ENCODE measurements at places on chromosomes 3 and 15.
A peak's percentile ranks its signal among the peaks of the same experiment; 100 is the strongest.

DNA sequence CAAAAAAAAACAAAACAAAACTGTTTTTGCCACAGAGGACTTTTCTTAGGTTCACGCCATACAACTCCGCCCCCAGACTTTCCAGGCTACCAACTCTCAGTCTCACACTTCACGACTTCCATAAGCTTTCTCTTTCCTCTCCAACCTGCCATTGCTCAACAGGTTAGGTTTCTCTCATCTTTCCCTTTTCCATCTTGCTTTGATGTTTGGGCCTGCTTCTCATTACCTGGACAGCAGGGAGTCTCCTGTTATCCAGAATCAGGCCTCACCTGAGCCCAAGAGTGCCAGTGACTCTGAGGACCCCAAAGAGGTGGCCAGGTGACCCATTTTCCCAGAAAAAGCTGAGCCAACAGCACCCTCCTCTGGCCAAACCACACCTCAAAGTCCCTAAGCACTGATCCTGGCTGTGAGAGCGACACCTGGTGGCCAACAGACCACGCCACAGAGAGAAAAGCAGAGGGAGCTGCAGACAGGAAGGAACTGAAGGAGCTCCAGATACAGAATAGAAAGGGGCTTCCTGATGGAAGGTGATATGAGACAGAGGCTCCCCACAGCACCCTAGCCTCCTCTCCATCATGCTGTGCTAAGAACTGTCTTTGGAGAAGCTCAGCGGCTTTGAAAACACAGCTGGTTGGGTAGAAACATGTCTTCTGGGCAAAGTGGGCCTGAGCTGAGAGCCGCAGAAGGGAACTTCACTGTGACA is 4.0 kb downstream of the CCDC51 start:
- peak; percentile 83 for DNase-seq

- DNase-seq = peak; percentile 44
Observed at GRCh38 chr15:82810061-82810889, 847 bp downstream of the WHAMM start.

DNA sequence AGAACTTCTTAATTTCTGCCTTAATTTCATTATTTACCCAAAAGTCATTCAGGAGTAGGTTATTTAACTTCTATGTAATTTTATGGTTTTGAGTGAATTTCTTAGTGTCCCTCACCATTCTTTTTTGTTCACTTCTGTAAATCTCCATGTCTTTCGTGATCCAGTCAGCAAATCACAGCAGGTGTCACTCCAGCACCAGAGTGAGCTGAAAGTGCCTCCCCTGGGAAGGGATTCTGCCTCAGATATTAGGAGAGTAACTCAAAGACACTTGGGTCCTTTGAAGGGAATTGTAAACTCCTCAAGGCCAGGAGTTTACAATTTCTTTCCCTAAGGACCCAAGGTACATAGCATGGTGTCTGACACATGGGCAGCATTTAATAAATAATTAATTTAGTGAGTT is 207.6 kb upstream of the AZI2 start:
- no peak for DNase-seq

GRCh38 chr3:186286114-186286513 is 75.9 kb downstream of the DGKG start:
- no peak for DNase-seq

GRCh38 chr15:67832897-67833709 is 6.7 kb downstream of the RNU6-1 start:
- DNase-seq = no peak

DNA sequence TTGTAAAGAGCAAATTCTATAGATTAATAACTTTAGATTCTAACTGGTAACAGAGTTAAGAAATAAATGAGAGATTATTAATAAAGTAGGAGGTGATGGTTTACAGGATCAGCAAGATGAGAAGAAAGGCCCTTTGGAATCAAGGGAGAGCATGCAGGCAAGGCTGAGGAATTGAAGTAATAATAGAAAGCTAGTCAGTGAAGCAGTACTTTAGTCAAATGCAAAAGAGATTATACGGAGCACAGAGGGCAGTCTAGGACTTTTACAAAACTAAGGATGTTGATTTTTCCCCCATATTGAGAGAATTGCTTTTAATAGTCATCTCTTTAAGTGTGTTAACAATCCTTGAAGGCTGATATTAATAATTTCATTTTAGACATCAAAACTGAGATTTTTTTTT is 146.4 kb downstream of the ROBO2 start:
- no peak for DNase-seq

DNA sequence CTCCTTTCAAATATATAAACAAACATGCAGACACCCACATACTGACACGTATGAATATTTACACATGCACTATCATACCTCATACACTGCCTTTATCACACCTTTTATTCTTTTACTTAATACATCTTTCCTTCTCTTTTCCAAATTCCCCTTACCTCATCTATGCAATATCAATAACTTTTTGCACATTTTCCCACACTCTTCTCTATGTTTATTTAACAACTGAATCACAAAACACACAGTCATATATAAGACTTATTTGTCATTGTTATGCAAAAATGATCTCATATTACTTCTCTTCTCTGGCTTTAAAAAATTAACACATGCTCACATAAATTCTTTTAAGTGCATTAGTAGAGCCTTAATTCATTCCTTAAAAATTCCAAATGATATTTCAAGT is 461.4 kb downstream of the DIPK2A start:
- no peak for DNase-seq

DNA sequence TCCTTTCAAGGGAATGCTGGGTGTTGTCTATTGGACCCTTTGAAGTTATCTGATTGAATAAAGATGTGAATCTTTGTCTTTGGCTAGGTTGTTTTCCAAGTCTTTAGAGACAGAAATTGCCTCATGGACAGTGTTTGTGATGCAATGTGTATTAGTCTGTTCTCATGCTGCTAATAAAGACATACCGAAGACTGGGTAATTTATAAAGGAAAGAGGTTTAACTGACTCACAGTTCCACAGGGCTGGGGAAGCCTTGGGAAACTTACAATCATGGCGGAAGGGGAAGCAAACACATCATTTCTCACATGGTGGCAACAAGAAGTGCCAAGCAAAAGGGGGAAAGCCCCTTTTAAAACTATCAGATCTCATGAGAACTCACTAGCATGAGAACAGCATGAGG is 88.8 kb upstream of the PLXND1 start:
- DNase-seq = no peak

DNA sequence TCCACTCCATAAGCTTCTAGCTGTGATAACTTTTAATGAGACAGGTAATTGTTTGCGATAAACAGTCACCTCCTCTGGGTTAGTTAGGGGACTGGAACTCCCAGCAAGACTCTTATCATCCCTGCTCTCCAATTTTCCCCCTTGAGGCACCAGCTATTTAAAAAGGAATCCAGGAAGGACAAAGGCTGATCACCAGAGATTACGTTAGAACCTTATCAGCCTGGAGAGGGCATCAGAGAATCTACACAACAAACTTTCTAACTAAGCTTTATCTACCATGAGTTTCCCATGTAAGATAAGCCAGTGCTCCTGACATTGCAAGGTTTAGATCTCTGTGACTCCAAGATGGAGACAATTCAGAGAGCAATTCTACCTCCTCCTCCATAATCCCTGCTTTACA is 31.3 kb downstream of the GPR176 start:
- no peak for DNase-seq

DNA sequence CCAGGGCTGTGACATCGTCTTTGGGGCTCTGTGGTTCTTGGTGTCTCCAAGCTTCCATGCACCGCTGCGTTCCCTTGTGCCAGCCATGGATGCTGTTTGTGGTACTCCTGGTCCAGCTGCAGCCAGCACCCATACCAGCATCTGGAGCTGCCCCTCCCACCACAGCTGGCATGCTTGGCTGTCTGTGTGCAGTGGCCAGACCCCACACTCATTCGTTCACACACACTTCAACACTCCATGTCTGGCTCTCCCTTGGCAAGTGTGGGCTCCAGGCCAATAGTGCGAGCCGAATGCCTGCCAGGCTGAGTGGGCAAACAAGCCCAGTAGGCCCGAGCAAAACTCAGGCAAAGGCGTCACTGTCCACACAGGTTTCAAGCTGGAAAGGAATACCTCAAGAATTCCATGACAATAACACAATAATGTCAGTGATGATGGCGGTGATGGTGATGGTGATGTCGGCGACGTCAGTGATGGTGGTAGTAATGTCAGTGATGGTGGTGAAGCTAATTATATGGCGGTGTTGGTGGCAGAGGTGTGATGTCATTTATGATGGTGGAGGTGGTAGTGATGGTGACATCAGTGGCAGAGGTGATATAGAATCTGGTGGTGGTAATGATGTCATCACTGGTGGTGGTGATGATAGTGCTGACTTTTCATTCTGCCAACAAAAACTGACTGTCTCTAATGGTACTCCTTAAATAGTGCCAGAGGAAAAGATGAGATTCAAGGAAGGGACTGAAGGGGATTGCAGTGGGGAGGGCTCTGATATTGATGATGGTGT is 19.3 kb downstream of the TBC1D21 start:
- no peak for DNase-seq

GRCh38 chr15:59555696-59556095 is 55.9 kb upstream of the GCNT3 start:
- DNase-seq = no peak

- DNase-seq = no peak
Observed at GRCh38 chr15:70091726-70092463, 5.8 kb downstream of the TLE3 start.

DNA sequence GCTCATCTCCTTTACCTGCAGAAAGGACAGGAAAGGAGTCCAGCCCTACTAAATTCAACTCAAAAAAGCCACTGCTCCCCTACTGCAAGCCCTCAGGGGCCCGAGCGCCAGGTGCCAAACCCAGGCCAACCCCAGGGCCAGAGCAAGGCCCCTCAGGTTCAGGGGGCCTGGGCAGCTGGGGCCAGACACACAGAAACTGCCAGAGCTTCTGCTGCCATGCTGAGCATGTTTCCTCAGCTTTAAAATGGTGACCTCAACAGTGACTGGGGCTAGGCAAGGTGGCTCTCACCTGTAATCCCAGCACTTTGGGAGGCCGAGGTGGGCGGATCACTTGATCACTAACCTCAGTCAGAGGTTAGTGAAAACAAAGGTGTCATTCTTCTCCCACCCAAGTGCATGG is 38.8 kb downstream of the KLHL25 start:
- no peak for DNase-seq

DNA sequence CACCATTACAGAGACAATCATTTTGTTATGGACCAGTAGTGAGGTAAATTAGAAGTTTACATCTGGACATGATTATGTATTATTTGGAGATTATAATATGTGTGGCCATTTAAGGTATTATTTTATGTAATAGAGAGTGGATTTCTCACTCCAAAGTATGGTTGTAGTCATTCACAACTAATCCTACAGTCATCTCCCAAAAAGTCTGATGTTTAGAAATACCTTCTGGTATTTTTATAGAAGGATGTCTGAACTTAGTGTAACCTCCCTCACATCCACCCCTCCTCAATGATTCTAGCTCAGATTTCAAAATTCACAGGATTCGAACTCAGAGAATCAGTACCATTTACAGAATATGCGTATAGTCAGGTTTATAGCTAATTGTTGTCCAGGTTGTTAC is 346.6 kb upstream of the MEIS2 start:
- DNase-seq = no peak

DNA sequence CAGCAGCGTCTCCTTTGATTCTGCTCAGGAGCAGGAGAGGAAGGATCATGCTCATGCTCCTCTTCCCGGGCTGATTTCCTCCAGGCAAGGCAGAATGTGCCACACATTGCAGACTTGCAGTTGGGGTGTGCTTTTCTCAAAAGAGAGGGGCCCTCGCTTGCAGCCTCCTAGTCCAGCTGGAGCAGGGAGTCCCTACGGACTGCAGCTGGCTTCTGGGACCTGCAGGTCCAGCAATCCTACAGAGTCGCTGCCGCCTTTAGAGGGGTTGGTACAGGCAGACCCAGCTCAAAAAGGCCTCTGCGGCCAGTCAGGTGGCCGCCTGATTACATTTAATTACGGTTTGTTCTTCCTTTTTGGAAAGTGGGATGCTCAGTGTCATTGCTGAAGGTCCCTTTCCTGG is 173.9 kb downstream of the NSMCE3 start:
- DNase-seq = no peak

DNA sequence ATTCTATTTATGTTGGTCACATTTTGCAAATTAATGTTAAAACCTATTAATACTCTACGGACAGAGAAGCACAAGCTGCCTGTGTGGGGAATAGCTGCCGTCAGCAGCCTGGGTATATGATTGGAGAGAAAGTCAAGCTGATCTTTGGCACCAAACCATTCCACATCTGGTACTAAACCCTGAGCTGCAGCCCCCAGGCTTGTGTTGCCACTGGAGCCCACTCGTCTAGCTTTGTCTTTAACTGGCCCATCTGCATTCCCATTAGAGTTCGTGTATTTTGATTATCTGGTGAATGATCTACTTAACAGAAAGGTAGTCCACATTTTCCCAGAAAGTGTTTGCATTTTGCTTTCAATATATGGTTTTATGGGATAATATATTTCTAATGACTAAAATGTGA is 5.4 kb downstream of the NDUFB4 start:
- DNase-seq = no peak

- DNase-seq = no peak
Observed at GRCh38 chr3:3765661-3766060, 33.6 kb upstream of the LRRN1 start.

DNA sequence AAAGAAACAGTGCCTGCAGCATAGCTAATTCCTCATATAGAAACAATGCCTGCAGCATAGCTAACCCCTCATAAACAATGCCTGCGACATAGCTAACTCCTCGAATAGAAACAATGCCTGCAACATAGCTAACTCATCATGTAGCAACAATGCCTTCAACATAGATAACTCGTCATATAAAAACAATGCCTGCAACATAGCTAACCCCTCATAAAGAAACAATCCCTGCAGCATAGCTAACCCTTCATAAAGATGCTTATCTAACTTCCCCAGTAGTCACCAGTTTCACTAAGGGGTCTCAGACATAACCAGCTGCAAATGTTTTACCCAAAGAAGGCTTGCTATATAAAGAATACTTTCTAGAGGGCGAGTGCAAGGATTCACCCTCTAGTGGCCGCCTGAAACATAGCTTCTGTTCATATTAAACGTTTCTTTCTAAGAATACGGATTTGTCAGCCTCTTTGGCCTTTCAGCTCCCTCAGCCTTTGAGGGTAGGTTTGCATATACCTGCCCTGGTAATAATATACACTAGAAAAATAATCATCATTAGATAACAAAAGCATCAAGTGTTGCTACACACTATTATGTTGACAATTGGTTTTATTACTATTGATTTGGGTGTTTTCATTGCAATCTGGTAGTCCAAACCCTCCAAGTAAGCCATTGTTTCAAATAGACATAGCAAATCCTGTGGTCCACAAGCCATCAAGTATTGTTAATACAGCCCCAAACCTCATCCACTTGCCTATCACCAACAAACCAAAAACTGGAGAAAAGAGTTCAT is 44.4 kb upstream of the FAN1 start:
- DNase-seq = peak; percentile 6

Measured in stimulated activated CD4-positive, alpha-beta T cell treated with anti-CD3 and anti-CD28 coated beads, Interleukin-4, amount 100 ng/mL, for 1 hour (primary cell).